ENCODE measurements at places on chromosomes 11 and 22.

- DNase-seq: no peak
These were observed 11.8 kb upstream of the MPPED1 start for GRCh38 chr22:43399980-43400358.

DNA sequence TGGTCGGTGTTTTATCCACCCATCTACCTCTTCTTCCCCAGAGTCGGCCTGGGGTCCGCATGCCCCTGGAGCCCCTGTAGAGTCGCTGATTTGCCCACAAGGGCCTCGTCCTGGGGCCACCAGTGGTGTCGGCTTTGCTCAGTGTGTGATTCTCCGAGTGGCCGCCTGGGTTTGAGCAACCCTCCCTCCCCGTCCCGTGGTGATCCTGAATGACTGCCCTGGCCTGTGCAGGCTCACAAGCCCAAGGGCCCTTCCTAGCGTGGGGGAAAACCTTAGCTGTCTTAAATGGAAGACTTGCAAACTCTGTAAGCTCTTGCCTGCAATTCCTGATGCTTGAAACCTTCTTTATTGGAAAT lies 128.3 kb downstream of the OSBP2 start:
- DNase-seq: no peak

- DNase-seq: no peak
These were observed 65.2 kb downstream of the WNT7B start for GRCh38 chr22:45911601-45912271.

DNA sequence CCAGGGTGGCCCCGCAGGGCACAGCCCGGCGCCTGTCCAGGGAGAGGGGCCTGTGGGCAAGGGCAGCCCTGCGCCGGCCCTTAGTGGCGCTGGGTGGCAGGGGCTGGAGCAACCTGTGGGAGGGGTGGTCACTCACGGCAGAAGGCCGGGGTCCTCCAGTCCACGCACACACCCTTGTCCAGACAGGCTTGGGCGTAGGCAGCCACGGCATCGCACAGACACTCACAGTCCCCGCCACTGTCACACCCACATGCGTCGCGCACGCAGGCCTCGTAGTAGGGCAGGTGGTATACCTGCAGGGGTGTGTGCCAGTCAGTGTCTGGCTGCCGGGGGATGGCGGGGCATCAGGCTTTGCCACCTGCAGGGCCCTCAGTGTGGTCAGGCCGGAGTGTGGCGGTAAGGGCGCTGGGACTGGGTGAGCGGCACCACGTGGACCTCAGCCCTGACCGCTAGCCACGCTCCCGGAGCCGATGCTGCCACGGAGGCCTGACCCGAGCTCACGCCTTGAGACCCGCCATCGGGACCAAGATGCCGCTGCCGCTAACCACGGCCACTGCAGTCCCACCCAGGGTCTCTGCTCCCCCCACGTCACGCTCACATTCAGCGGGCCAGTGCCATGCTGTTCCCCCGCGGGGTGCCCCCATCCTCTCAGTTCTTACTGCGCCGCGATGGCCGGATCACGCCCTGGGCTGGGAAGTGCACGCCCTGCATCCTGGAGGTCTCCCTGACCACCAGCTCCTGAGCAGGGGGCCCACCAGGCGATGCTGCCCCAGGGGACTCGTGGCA lies 12.5 kb downstream of the MUC6 start:
- no peak for DNase-seq

DNA sequence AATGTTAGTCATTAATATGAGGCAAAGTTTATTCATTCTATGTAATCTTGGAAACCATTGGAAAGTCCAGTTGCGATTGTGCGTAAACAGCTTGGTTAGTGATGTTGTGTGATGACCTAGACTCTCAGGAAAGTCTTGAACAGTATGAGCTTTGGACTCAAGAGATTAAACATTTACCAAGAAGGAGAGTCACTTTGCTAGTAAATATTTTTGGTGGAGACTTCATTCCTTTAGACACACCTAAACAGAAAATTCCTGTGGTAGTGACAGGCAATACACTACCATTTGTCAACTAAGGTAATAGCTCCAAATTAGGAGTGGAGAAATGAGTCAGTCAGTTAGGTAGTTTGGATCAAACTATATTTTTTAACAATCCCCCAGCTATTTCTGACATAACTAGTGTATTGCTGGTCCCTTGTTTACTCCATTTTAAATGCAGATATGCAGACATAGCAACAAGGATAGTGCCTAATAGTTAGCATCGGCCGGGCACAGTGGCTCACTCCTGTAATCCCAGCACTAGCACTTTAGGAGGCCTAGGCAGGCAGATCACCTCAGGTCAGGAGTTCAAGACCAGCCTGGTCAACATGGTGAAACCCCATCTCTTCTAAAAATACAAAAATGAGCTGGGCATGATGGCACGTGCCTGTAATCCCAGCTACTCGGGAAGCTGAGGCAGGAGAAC lies 89.3 kb downstream of the ARHGAP42 start:
- no peak for DNase-seq

DNA sequence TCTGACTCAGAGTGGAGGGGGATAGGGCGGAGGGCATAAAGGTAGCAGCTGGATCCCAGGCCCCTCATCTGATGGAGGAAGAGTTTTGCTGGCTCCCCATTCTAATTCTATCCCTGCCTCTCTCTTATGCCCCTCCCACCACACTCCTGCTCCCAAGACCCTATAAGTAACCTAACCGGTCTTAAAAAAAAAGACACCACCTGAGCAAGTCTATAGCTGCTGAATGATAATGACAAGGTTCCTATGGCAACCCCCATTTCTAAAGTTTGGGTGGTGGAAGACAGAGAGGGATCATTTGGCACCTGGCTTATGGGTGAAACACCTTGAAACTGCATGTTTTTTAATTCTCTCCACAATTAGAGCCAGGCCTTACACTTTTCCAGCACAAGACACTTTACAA lies 69.6 kb downstream of the LARGE1 start:
- DNase-seq: no peak

DNA sequence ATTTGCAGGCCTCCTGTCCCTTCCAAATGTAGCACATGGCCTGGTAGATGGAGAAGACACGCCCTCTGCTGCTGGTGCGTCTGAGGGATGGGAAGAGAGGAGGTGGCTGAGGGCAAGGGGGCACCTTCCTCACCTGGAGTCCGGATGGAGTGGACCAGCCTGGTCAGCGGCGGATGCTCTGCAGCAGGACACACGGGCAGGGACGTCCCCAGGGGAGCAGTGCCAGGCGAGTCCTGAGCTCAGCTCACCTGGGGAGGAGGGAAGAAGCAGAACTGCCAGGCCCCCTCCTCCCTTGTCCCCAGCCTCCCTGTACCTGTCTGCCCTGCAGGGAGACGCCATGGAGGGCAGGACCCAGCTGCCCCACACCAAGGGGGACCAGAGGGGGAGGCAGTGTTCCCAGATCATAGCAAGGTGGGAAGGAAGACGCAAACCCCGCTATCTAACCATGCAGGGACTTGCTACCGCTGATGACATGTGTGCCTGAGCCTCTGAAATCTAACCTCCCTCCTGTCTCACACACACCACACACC lies 1495.9 kb downstream of the BRD1 start:
- no peak for DNase-seq

- DNase-seq: no peak
These were observed 3.0 kb downstream of the OR8D1 start for GRCh38 chr11:124310721-124311120.

DNA sequence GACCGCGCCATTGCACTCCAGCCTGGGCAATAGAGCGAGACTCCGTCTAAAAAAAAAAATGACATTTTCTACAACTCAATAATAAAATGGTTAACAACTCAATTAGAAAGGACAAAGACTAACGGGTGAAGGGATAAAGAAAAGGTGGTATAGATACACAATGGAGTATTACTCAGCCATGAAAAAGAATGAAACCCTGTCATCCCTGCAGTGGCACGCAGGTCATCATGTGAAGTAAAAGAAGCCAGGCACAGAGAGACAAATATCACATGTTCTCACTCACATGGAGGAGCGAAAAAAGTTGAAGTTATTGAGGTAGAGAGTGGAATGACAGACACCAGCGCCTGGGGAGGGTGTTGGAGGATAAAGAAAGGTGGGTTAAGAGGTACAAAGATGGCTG lies 39.0 kb downstream of the WNT7B start:
- DNase-seq: no peak

DNA sequence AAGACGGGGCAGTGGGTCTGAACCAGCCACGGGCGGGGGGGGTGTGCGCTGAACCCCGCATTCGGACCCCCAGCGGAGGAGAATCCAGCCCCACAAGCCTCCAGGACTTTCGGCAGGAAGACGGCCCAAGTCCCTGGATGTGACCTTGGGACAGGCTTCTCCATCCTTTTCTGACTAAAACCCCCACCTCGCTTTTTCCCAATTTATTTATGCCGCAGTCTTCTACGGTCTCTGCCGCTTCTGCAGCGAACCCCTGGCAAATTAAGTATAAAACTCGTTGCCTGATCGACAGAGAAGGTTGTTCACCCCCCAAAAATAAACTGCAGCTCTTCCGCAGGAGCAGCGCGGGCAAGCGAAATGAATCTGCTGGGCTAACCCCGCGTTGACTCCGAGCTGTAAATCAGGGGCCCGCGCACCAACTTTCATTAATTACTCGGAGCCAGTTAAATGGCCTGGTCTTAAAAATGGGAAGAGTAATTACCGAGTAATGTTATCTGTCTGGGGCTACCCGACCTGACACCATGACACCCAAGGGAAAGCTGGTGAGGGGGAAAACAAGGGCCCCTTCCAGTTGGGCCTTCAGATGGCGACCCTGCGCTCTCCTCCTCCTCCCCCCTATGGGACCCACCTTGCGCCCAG lies 6.6 kb downstream of the WT1 start:
- DNase-seq: no peak

DNA sequence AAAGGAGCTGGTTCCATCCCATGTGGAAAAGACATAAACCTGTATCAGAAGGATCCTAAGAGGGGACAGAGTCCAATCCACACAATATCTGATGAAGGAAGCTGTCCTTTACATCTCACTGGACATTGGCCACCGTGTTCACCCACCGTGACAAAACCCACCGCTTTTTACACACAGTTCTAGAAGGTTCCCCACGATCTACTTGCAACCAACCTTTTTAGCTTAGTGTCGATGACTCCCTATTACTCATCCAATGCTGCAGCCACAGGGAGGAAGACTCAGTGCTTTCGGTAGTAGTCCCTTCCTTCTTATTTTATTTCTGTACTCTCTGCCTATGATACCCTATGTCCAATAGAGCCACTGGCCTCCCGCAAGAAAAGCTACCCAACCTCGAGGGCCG lies 65.4 kb downstream of the MAPK1 start:
- DNase-seq: no peak

DNA sequence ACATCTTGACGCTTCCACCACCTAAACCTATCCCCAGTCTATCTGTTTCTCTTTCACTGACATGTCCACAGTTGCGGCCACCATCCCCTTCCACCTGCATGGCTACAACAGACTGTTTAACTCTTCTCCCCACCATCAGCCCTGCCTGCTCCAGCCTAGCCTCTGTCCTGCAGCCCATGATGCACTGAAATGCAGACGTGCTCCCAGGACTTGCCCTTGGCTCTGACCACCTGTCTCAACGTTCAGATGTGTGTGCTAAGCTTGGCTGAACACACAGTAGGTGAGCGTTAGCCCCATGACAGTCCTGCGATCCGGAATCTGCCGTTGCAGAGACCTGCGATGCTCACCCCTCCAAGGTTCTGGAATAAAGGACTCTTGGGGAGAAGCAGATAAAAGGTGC lies 22.7 kb downstream of the CBX7 start:
- no peak for DNase-seq

GRCh38 chr11:37450613-37451012 lies 852.6 kb upstream of the RAG2 start:
- DNase-seq: no peak

- DNase-seq: peak; percentile 95
These were observed at the start of gene LRRC74B for GRCh38 chr22:21045585-21046294. TSS of gene LRRC74B (plus strand) at chr22:21045946. CDS start at chr22:21045987, 41 bp downstream.

DNA sequence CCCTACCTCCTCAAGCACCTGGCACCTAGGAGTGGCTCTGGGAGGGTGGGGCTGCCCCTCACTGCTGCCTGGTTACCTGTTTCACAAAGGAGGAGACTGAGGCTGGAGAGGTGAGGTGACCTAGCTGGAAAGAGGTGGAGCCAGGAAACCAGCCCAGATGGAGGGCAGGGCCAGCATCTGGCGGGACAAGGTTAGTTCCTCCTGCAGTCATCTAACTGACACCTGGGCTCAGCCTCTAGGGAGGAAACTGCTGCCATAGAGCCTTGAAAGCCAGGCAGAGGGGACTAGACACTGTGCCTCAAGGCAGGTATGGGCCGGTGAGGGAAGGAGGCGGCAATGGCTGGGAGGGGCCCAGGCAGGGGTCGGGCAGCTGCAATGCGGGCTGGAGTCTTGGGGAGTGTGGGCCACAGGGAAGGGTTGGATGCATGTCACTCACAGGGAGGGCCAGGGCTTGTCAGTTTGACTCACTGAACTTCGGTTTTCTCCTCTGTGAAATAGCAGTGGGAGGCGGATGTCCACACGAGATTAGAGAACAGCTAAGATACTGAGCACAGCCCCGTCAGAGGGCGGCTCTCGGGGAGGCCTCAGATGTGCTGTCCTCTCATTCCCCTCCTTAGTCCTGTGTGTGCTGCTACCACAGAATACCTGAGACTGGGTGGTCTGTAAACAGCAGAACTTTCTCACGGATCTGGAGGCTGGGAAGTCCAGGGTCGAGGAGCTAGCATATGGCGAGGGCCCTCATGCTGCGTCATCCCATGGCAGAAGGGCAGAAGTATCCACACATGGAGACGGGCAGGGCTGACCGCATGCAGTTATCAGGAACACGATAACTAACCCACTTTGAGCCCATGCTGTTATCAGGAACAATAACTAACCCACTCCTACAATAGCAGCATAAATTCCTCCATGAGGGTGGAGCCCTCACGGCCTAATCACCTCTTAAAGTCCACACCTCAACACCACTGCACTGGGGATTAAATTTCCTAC lies 16.1 kb downstream of the MGAT3 start:
- no peak for DNase-seq

DNA sequence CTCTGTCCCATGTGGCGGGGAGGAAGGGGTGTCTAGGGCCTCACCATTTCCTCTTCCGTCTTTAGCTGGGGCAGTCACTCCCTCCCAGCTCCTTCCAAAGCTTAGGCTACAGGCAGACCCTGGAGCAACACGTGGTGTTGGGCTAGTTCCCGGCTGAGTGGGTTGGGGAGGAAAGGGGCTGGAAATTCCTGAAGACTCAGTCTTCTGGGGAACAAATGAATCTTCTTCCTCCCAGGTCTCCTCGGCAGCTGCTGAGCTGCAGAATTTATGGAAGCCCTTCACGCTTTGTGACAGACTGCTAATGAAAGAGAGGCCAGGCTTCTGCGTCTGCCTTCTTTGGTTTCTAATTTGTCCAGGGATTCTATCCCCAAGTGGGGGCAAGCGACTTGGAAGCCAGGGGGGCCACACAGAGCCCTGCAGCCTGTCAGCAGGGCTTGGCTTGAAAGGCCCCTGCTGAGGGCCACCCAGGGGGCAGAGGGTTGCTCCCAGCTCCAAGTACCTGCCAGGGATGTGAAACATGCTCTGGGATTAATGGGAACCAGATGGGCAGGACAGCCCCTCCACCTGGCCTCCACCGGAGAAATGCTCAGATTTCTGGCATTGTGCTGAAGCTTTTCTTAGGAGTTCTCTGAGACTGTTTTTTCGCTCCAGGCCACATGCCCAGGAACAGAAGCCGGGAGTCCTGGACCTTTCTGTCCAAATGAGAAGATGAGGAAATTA lies 123.1 kb downstream of the PKNOX2 start:
- peak; percentile 84 for DNase-seq

GRCh38 chr22:25564979-25565677 lies 653 bp downstream of the GRK3 start:
- peak; percentile 44 for DNase-seq

GRCh38 chr11:130997278-130997677 lies 81.0 kb upstream of the SNX19 start:
- no peak for DNase-seq

- DNase-seq: no peak
These were observed 11.5 kb downstream of the TNKS1BP1 start for GRCh38 chr11:57313071-57313787.

- DNase-seq: peak; percentile 60
These were observed 14.1 kb downstream of the SPATA19 start for GRCh38 chr11:133830931-133831907.
